ENCODE measurements at places on chromosomes 5 and 9. TPM values are rescaled to one million over a fixed set of nuclear protein-coding genes. Genes with fewer than 3 reads are reported as not detected.

ACTBL2 gene
- polyA plus RNA-seq, result 0.99 TPM

GRCh38 chr9:20944507-20944906, 86.9 kb downstream of the HACD4 start:
- no peak for DNase-seq

GRCh38 chr5:27900761-27901160, 862.4 kb upstream of the CDH9 start:
- no peak for DNase-seq

DNA sequence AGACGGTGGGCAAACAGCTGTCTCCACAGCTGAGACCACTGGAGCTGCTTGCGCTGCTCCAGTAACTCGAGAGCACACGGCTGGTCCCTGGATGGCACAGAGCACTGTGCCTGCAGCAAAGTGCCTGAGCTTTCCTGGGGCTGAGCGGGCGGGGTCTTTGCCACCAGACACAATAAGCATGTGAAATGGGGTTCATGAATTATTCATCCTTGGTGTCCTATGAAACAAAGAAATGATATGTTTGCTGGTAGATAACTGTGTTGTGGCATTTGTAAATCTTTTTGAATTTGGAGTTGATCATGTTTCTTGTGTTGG, 151.7 kb upstream of the MPDZ start:
- DNase-seq, result no peak

All from SK-N-SH (cell line).